Gastroesophageal sphincter (tissue), 4 donors: ENCODE measurements at places on chromosomes 11 and 22.

GRCh38 chr22:17370766-17371432, 1.6 kb downstream of the CECR2 start:
- ATAC-seq, result no peak

- ATAC-seq, result no peak
Observed at GRCh38 chr11:121766991-121767390, 314.2 kb upstream of the SORL1-AS1 start.

GRCh38 chr11:9092853-9093778, 1.7 kb upstream of the SCUBE2 start:
- ATAC-seq, result no peak

DNA sequence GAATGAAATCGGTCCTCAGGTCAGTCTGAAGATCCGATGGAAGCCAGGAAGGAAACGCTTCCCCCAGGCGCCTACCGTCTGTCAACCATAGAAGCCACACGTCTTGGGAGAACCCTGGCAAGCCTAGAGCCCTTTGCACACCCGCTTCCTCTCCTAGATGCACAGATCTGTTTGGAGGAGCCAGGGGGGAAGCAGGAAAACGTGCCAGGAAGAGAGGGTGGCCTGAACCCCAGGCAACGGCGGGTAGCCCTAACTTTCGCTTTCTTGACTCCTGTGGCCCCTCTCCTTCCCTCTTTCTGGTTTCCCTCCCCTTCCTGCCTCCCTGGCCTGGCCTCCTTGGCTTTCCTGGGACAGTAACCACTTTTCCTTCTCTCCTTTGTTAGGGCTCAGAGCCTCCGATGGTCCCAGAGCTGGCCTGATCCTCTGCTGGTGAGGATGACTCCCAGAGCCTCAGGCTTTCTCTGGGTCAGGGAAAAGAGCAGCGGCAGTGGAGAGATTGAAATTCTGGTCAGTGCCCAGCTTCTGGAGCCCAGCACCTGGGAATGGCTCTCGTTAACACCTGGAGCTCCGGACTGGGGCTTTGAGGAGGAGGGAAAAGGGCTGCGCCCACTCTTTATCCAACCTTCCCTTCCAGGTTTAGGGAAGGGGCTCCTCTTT, 2.1 kb downstream of the FXYD6 start:
- no peak for ATAC-seq

GRCh38 chr11:24386546-24387397, 110.1 kb upstream of the LUZP2 start:
- ATAC-seq, result no peak
